ENCODE measurements at places on chromosomes 1 and 21.

DNA sequence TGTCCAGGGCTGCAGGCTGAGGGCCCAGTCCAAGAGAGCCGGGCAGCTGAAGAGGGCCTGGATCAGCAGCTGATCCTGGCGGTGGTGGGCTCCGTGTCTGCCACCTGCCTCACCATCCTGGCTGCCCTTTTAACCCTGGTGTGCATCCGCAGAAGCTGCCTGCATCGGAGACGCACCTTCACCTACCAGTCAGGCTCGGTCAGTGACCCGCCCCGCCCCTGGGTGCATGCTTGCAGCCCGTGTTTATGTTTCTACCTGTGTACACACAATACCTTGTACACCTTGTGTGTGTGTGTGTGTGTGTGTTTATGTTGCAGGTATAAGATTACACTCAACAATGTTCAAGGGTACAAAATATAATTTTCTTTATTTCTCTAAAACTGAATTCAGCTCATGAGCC lies 13.0 kb downstream of the TIE1 start:
- DNase-seq, result no peak

DNA sequence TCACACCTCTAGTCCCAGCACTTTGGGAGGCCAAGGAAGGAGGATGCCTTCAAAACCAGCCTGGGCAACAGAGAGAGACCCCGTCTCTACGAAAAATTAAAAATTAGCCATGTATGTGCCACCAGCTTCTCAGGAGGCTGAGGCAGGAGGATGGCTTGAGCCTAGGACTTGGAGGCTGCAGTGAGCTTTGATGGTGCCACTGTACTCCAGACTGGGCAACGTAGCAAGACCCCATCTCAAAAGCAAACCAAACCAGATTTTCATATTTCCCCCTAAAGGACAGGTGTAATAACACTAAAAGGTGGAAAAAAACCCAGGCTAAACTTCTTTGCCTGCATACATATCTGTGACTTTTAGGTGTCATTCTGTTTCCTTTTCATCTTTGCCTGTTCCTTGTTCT lies 3.7 kb downstream of the UCK2 start:
- no peak for DNase-seq

DNA sequence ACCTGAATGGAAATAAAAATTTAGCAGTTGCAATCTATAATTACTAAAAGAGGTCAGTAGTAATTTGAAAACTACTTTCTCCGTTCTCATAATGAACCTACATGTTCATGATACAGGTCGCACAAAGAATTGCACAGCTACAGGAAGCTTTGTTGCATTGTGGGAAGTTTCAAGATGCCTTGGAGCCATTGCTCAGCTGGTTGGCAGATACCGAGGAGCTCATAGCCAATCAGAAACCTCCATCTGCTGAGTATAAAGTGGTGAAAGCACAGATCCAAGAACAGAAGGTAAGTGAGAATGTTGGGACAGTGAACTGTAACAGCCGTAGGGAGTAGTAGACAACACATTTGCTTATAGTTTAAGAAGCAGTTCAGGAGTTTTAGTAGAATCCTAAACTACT lies 68.8 kb upstream of the BMP8A start:
- DNase-seq, result no peak

DNA sequence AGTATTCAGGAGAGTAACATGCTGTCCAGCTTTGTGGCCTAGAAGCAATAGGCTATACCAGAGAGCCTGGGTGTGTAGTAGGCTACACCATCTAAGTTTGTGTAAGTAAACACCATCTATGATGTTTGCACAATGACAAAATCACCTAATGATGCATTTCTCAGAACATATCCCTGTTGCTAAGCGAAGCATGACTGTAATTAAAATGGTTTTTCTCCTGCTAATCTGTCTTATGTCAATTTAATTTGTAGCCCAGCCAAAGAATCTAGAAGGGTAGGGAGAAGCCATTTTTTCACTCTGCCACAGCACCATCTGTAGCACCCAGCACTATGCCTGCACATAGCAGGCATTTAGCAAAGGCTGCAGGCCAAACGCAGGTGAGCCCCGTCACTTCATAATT lies 2.0 kb upstream of the TTC24 start:
- DNase-seq, result no peak

- no peak for DNase-seq
These were observed 28.5 kb downstream of the MAP3K21 start for GRCh38 chr1:233355841-233356704.

DNA sequence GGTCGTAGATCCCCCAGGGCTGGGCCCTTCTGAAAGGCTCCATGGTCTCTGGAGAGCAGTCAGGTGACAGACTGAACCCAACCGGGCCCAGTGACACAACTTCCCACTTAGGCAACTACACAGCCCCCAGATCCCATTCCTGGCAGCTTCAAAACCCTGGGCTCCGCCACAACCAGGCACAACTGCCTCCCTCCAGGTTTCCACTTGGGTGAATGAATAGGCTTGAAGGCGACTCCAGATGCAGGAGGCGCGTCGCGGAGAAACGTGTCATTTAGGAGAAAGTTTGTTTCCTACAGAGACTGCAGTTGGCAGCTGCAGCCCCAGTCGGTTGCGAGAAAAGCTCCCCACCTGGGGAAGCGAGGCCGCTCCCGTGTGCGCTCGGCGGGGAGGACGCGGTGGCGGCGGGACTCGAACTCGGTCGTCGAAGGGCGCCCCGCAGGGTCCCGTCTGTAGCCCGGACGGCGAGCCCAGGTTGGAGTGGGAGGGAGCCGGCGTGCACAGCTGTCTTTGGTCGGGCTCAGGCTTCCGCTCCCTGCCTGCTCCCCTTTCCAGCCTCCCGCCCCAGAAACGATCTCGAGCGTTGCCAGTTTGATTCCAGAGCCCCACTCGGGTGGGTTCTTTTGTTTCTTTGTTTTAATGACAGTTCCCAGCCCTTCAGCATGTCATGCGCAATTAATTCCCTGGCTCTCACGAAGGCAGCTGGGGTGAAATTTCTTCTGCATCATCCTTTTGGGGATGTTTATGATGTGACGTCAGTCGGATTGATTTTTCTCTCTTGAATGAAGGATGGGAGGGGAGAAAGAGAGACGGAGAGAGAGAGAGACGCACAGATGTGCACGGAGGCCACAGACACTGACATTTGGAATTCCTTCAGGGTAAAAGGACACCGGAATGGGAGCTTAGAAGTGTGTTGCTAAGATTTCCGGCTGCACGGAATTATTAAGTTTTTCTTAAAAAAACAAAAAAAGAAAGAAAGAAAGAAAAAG lies 862 bp upstream of the SGIP1 start:
- DNase-seq, result peak; percentile 2

GRCh38 chr21:32917362-32918135 lies 108.2 kb upstream of the OLIG2 start:
- DNase-seq, result no peak

GRCh38 chr1:198934901-198935305 lies 296.1 kb downstream of the PTPRC start:
- DNase-seq, result peak; percentile 79

GRCh38 chr1:195973311-195973904 lies 634.8 kb downstream of the KCNT2 start:
- no peak for DNase-seq

GRCh38 chr1:205255941-205256780 lies 28.4 kb downstream of the TMCC2 start:
- peak; percentile 82 for DNase-seq

DNA sequence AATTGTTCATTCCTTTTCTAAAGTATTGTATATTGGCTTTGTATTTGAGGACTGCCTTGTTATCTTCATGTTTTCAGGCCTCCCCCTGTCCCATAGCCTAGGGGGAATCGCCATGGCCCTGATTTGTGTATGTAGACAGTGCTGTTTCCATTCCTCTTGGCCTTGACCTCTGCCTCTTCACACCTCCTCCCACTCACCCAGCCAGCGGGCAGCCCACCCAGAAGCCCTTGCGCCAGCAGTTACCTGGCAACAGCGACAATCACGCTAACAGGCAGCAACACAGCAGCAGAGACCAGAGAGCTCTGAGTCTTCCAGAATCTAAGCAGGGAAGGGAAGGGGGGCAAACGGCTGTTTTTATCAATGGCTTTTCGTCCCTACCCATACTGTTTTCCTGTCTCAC lies 50.0 kb upstream of the NPL start:
- DNase-seq, result no peak

DNA sequence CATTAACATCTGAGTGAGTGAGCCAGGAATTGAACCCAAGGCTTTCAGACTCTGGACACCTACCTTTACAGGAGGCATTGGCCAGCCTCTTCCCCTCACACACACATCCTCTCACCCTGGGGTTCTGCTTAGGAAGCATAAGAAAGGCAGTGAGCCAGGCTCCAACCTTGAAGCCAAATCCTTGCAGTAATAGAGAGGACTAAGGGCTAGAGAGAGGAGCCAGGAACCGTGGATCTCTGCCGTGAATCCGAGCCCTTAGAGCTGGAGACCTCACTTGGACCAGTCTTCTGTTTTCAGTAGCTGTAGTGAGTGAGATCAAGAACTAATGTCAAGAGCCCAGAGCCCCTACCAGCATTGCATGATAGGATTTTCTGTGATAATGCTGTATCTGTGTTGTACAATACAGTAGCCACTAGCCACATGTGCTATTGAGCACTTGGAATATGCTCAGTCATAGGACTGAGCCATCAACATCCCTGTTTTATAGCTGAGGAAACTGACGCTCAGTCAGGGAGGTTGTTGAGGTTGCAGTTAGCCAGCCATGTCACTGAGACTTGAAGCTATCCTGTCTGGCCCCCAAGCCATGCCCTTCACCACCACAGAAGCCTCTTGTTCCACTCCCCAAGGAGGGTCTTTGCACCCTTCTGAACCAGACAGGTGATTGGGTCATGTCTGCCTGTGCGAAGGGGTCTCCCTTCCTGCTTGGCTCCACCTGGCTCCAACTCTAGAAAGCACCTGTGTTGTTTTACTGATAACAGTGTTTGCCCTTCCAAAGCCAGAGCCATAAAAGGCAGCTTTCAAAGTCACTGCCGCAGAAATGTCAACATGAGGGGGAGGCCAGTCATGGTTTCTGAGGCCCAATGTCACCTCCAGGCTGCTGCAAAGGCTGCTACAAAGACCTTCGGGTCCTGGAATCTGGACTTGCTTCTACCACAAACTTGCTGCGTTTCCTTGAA lies 101.1 kb upstream of the JUN start:
- DNase-seq, result no peak

DNA sequence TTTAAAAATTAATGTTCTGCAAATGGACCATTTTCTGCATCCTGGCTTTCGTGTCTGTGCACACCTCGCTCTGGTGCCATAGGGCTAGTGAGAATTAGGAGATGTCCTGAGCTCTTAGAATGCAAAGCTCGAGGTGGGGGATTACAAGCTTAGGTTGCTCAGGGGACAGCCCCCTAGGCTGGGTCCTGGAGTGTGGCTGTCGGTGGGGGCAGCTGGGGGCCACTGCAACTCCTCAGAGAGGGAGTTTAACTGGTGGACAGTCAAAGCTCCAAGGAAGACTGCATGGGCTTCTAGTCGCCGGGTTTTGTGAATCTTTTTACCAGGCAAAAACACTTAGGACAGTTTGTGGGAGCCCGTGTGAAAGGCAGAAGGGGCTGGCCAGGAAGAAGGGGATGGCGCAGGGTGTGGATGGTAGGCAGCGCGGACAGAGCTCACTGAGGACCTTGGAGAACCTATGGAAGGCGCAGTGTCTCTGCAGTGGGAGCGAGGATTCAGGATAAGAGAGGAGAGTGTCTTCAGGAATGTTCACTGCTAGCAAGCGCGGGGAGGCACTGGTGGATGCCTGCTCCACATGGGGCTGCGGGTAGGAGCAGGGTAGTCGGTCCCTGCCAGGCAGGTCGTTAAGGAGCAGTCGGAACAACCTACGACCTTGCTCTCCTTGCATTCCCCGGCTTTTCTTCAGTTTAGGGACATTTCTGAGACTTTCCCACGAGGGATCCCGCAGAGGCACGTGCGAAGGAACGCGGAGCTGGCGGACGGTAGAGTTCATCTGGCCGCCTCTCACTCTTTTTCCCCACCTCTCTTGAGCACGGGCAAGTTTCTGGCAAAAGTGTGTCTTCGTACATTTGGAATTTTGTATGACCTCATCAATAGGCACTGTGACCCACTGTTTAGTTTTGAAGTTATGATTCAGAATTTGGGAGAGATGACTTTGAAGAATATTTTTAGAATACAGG lies 12.9 kb upstream of the KCNE1 start:
- no peak for DNase-seq

GRCh38 chr1:77888781-77889642 lies 588 bp downstream of the NEXN start:
- no peak for DNase-seq

- DNase-seq, result no peak
These were observed 75.8 kb downstream of the RGL1 start for GRCh38 chr1:183880531-183881243.

DNA sequence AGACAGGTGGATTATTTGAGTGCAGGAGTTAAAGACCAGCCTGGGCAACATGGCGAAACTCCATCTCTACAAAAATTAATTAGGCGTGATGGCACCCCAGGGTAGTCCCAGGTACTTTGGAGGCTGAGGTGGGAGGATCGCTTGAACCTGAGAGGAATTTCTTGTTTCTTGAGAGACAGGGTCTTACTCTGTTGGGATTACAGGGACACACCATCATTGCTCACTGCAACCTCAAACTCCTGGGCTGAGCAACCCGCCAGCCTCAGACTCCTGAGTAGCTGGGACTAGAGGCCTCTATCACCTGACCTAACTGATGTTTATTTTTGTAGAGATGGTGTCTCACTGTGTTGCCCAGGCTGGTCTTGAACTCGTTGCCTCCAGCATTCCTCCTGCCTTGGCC lies 24.8 kb downstream of the DHX9 start:
- DNase-seq, result no peak

DNA sequence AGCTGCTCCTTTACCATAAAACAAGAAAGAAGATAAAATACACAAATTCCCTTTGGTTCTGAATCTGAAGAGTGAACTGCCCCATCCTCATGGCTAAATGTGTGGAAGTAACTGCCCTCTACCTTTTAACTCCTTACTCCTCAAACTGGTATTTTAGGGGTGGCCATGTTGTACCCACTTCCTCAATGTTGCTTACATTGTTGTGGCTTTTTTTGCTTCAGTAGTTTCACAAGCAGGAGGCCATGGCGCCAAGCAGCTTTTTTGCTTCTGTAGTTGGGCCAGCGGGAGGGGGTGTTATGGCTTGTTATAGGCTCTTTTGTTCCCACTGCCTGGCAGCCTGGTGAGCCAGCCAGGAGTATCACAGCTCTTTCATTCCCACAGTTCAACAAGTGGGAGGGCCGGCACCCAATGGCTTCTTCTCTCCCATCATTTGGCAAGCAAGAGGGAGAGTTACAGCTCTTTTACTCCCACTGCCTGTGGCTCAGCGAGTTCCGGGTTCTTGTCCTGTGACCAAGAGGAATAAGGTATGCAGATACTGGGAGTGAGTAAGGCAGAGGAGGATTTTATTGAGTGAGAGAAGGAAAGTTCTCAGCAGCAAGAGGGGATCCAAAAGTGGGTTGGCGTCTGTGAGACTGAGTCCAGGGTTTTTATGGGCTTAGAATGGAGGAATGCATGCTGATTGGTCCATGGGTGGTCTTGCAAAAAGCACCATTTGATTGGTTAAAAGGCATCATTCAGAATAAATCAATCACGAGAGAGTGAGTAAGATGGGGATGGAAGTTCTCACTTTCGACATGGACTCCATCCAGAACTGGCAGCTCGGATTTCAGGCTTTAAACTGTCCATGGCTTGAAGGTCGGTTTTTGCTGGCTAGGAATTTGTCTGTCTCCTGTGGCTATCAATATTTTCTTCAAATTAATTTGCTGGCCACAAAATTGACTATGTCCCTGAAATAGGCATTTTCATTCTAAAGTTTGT lies 429.6 kb downstream of the HLX start:
- no peak for DNase-seq
